ENCODE measurements at places on chromosomes 16 and 17.

DNA sequence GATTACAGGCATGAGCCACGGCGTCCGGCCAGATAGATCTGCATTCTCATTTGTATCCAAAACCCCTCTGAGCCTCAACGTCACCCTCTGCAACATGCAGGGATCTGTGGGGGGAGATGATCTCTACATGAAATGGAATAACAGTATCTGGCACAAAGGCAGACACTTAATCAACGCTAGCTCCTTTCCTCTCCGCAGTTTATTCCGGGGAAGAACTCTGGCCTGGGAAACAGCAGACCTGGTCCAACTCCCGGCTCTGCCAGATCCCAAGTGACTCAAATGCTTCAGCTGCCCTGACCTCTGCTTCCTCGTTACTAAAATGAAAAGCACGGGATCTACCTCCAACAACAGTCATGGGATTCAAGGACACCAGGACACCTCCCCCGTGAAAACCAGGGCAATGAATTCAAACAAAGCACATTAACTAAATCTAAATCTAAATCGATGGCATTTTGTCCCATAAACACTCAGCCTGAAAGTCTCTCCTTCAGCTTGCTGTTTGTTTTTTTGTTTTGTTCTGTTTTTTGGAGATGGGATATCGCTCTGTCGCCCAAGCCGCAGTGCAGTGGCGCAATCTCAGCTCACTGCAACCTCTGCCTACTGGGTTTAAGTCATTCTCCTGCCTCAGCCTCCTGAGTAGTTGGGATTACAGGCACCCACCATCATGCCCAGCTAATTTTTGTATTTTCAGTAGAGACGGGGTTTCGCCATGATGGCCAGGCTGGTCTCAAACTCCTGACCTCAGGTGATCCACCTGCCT, 78.2 kb downstream of the NXN start:
- no peak for DNase-seq

- DNase-seq = no peak
These were observed 369.0 kb upstream of the DYNLRB2 start for GRCh38 chr16:80171746-80172145.

DNA sequence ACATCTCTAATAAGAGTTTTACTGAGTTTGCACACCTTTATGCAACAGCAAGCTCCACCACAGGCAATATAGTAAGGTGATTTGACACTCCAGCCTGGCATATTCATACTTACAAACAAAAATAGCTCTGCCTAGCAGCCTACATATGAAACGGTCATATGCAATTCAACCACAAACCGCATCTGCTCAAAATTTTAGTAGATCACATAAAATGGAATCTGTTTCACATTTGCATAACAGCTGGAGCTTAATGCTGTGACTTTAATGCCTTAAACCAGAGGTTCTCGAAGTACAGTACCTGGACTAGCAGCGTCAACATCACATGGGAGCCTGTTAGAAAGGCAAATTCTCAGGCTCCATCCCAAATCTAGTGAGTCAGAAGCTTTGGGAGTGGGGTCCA, 578.4 kb downstream of the CDH11 start:
- no peak for DNase-seq

GRCh38 chr16:1403733-1404132, 10.8 kb downstream of the UNKL start:
- DNase-seq = no peak

GRCh38 chr17:18314059-18314730, 599 bp downstream of the TOP3A start:
- no peak for DNase-seq

- no peak for DNase-seq
These were observed 8.8 kb downstream of the QPRT start for GRCh38 chr16:29687755-29688154.

- DNase-seq = no peak
These were observed 56.9 kb upstream of the TRAP1 start for GRCh38 chr16:3774156-3774767.

GRCh38 chr16:80294172-80294571, 246.6 kb upstream of the DYNLRB2 start:
- DNase-seq = no peak

- DNase-seq = no peak
These were observed 90.7 kb upstream of the CLEC18B start for GRCh38 chr16:74511961-74512360.

- no peak for DNase-seq
These were observed at the start of gene ARHGDIA for GRCh38 chr17:81870981-81871386. Gene ARHGDIA (minus strand): TSS chr17:81871337. CDS start chr17:81869930, 1,407 bp downstream.

DNA sequence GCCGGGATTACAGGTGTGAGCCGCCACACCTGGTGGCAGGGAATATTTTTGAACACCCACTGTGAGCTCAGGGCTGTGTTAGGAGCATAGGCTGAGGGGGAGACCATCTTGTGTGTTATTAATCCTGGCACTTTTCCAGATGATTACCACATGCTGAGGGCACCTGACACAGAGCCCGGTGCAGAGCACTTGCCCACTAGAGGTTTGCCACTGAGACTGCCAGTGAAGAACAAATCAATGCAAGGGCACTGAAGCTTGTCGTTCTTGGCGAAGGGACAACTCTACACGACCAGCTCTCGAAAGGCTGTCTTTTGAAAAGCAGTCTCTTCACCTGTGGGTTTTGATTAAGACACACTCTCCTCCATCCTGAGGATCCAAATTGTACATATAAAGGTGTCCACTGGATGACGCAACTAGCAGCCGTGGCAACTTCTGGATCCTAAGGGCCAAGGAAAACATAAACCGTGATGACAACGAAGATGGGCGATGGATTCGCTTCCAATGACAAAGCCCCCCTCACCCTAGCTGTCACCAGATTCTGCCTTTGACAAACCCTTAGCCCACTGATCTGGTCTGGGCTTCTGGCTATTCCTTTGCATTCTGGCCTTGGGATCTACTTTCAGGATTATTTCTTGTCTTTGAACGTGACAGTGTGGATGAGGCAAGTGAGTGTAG, 28.7 kb downstream of the WIPI1 start:
- DNase-seq = no peak

GRCh38 chr17:17729620-17730249, 48.5 kb downstream of the RAI1 start:
- no peak for DNase-seq

GRCh38 chr16:3732171-3732570, 14.8 kb upstream of the TRAP1 start:
- DNase-seq = no peak

GRCh38 chr17:29565643-29566472, 979 bp downstream of the ABHD15 start:
- DNase-seq = no peak

- no peak for DNase-seq
These were observed 425.1 kb downstream of the MAF start for GRCh38 chr16:79175286-79176057.

DNA sequence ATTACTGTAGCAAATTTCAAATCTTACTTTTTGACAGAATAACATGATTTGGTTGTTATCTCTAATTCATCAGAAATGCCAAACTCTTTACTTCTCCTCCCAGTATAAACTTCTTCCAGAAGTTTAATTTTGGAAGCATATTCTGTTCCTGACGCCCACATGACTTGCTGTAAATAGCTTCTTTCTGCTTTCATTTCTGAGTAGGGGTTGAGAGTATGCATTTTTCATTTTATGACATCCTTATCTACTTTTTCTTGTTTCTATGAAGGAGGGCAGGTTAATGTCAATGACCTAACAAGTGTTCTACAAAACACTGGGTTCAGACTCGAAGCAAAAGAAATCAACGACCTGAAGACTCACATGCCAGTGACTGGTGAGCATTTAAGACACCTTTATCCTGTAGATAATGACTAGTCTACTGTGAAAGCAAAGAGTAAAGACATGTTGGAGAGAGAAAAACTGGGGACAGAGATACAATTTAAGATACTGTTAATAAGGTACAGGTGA, 36.5 kb upstream of the EFCAB3 start:
- no peak for DNase-seq

DNA sequence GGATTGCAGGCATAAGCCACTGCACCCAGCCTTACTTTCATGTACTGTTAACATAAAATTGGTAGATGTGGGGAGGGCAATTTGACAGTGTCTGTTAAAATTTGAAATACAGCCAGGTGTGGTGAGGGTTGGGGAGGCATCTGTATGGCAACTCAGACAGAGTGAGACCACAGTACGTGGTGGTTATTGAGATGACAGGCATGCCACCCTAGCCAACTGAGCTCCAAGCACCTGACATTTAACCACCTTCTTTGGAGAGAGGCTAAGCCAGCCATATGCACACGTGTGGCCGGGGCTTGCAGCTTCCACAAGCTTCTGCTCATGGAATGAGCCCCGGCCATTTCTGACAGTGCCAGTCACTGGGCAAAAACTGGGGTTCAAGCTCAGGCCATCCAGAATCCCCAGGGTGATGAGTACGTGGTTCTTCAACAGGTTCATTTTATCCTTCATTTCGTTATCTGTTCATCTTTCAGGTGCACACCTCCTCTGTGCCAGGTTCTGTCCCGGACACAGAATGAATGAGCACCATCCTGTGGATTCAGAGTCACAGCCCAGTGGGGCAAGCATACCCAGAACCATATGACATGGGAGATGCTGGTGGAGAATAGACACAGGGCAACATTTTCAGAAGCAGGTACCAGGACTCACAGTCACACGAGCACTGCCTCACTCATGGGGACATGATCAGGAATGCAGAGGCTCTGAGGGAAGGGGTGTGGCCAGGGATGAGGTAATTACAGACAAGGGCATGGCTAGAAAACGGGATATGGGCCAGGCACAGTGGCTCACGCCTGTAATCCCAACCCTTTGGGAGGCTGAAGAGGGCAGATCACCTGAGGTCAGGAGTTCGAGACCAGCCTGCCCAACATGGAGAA, 36.2 kb downstream of the C16orf82 start:
- no peak for DNase-seq

- no peak for DNase-seq
These were observed 154.6 kb downstream of the CHD9 start for GRCh38 chr16:53209429-53209828.

DNA sequence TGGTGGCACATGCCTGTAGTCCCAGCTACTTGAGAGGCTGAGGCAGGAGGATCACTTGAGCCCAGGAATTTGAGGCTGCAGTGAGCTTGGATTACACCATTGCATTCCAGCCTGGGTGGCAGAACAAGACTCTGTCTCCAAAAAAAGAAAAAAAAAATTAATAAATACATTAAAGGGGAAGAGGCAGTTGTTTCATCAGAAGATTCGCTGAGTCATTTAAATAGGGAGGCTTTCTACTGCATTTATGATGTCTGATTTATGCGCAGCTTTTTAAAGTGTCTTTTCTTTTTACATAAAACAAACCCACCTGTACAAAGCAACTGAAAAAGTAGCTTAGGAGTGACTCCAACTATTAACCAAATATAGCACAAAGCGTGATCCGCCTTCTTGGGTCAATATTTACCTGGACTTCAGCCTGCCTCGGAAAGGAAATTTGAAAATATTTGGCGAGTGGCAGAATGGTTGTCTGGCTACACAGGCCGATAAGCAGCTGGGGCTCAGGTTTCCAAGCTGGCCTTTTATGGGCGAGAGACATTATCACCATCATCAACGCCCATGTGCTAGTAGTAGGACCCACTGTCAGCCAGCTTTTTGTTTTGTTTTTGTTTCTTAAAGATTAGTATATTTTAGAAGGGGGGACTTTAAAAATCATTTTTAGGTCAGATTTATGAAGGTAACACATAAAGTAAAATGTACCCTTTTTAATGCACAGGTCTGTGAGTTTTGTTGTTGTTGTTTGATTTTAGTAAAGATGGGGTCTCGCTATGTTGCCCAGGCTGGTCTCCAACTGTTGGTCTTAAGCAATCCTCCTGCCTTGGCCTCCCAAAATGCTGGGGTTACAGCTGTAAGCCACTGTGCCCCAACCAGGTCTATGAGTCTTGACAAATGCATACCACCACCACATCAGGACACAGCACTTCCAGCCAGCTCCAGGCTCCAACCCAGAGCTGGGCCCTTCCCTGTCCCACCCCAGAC, 42.5 kb upstream of the RASD1 start:
- no peak for DNase-seq

Measured in type B pancreatic cell (in vitro differentiated cells).